ENCODE measurements at places on chromosomes 2 and 18.

DNA sequence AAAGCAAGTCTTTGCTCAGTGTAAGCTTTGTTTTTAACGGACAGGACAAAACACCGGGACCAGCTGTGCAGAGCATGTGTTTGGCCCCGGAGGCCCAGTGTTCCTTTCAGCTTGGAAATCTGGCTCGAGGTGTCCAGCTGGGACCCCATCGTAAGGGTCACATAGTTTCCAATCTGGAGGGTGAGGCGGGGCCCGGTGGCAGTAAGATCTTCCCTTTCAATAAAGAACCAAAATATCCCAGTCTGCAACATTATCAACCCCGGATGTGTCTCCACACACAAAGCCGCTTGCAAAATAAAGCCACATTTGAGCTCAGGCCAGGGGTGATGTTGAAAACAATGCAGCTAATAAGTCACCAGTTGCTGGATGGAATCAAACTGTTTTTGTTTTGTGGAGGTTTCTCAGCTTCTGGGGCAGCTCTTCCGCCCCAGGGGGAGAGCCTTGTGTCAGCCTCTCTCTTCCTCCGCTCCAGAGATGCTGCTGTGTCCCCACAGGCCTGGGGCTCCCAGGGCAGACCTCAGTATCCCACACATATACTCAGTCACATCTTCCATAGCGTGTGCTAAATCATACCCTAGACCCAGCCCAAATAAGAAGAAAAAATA is 138.6 kb upstream of the GLI2 start:
- DNase-seq = no peak

GRCh38 chr2:29817801-29818680 is 103.3 kb downstream of the ALK start:
- no peak for DNase-seq

GRCh38 chr2:134281815-134282419 is 28.0 kb downstream of the MGAT5 start:
- no peak for DNase-seq

DNA sequence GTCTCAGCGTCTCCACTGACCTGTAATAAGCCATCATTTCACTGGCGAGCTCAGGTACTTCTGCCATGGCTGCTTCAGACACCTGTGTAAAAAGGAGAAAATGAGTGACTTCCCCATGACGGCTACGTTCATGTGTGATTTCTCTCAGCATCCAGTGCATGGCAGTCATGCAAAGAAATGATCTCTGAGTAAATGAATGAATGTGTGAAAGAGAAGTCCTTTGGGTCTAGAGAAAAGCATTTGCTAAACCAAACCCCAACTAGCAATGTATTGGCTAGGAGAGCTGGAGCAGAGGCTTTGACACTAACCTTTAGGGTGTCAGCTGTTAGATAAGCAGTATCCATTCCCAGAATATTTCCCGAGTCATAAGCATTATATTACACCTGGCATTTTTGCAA is 417 bp downstream of the IL1B start:
- no peak for DNase-seq

GRCh38 chr2:99545604-99546003 is 55.8 kb upstream of the REV1 start:
- DNase-seq = no peak

DNA sequence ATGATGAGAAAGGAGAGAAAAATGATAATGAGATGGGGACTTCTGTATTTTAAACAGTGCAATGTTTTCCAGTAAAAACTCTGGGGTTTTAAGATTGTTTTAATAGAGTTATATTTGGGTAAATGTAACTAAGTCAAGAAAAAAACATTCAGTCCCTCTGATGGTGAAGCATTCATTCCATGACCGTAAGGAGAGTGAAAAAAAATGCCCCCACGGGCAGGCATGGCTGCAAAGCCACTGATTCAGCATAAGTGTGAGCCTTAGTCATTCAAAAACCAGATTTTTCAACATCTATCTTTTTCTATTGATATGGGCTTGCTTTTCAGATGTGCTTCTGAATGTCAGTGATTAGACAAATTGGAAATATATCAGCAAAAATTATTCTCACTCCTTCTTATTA is 957.8 kb downstream of the SLC4A3 start:
- no peak for DNase-seq

DNA sequence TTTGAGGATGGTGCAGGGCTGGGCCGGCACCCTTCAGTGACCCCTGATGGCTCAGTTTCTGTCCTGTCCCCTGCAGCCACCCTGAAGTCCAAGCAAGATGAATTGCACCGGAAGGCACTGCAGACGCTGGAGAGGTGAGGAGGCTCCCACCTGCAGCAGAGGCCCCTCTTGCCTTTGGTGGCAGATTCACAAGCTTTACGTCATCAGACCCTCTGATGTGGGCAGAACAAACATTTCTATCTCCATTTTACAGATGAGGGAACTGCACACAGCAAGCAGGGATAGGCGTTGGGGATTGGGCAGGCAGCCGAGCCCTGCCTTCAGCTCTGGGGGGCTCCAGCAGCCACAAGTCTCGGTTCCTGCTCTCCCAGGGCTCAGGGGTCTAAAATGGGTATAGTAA is 107.7 kb upstream of the MCFD2 start:
- DNase-seq = no peak

- DNase-seq = no peak
Observed at GRCh38 chr18:48019557-48020325, 89.3 kb upstream of the SMAD2 start.

DNA sequence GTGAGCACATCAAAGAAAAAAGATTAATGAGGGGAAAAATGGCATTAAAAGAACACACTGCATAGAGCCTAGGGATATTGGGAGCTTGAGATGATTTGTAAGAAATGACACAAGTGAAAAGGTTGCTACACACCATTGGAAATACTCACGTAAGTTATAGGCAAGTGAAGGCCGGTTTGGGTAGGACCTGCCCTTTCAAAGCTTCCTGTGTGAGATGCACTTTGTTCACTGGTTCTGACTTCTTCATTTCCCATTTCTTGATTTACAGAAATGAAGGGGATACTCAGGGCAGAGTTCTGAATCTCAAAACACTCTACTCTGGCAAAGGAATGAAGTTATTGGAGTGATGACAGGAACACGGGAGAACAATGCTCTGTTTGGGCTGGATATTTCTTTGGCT is at the start of gene IL18RAP:
Gene IL18RAP, plus strand, starts transcription at position 251 of the 400 bp plus-strand sequence. Its CDS starts 118 bp downstream, at position 369.
- no peak for DNase-seq

- DNase-seq = no peak
Observed at GRCh38 chr2:193382583-193382982, 1187.8 kb upstream of the TMEFF2 start.
